Stimulated activated CD8-positive, alpha-beta memory T cell treated with anti-CD3 and anti-CD28 coated beads, Interleukin-7, amount 100 ng/mL, for 1 hour (primary cell): ENCODE measurements at places on chromosomes 1 and 21.

DNA sequence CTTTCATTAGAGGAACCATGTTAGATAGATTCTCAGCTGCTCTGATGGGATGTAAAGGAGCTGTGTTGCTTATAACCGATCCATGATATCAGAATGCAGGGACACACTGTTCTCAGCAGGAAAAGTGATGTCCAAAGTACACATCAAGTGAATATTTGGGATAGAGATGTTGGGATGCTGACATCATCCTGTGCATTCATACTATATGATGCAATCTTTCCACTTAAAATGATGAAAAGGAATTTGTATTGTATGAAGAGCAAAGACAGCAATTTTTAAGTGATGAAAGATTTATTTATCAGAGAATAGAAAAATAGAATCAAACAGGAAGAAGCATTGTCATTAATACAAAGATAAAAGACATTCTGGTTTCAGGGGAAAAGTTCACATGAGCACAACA is 110.1 kb downstream of the ERG start:
- no peak for DNase-seq

DNA sequence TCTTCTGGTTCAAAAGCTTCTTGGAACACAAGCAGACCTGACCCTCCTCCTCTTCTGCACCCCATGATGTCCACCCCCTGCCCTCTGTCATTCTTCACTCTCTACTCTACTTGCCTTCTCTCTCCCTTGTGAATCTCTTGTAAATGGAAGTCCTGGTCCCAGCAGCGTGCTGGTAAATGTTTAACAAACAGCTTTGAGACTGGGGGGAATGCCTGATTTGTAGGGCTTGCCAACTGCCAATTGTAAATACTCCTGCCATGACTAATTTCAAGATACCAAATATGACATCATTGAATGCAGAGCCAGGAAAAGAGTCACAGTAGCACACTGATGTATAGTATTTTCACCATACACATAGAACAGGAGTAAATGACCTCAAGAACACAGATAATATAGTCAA is 40.9 kb upstream of the LRRN2 start:
- DNase-seq, result no peak

- no peak for DNase-seq
These were observed 70.6 kb upstream of the PAXBP1 start for GRCh38 chr21:32842146-32842545.

GRCh38 chr1:109639063-109639840 is 16.6 kb upstream of the GSTM4 start:
- DNase-seq, result no peak

GRCh38 chr21:41573902-41574690 is 66.1 kb upstream of the TMPRSS2 start:
- no peak for DNase-seq

GRCh38 chr1:225250432-225250831 is 177.4 kb downstream of the LBR start:
- no peak for DNase-seq

GRCh38 chr21:33391656-33392055 is 11.6 kb upstream of the IFNGR2 start:
- no peak for DNase-seq

- DNase-seq, result no peak
These were observed 1.2 kb downstream of the MFN2 start for GRCh38 chr1:11981378-11982009.

GRCh38 chr1:78854556-78854955 is 152.0 kb downstream of the ADGRL4 start:
- no peak for DNase-seq

GRCh38 chr1:177873238-177873637 is 96.6 kb downstream of the SEC16B start:
- no peak for DNase-seq

DNA sequence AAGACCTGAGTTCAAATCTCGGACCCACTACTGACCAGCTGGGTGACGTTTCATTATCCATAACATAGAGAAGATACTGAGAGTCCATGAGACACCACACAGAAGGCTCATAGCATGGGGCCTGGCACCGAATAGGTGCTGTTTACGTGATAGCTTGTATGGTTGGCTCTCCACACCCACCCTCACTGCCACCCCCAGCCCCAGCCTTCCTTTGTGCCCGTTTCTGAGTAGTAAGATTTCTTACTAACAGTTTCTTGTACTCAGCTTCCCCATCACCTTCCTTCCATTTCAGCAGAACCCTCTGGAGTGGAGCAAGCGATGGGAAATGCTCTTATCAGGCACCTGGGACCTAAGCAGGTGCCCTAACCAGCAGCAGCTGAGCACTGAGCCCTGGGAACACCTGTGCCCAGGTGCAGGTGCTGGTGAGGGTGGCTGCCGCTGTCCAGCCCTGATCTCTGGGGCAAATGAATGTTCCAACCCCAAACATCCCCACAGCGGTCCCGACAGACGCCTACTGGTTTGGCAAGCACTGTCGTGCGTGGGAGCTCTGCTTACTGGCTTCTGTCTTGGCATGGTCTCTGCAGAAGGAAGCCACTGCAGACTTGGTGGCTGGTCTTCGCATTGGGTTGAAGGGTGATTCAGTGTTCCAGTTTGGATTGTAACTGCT is 225.4 kb downstream of the CAMTA1 start:
- no peak for DNase-seq

- no peak for DNase-seq
These were observed 149.8 kb downstream of the PTPRC start for GRCh38 chr1:198788561-198789064.

DNA sequence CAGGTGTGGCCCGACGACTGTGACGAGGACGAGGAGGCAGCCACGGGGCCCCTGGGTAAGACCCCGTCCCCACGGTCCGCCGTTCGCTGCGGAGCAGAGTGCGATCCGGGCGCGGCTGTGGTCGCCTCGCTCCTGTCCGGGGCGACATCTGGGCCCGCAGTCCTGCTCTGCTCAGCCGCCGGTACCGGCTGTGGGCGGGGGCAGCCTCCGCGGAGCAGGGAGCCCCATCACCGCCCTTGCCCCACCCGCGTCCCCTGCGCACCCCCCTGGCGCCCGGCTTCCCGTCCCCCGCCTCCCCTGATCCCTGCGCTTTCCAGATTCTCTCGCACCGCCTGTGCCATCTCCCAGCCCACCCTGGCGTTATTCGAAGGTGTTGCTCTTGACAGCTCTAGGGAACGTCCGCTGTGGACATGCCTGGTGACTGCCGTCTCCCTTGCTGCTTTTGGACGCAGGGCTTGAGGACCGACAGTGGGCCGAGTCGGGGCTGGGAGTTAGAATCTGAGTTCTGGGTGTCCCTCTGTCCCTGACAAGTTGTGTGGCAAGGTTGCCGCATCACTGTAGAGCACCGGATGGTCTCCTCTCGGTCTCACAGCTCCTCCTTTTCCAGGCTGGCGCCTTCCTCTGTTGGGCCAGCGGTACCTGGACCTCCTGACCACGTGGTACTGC is 596 bp downstream of the TOR3A start:
- DNase-seq, result no peak

DNA sequence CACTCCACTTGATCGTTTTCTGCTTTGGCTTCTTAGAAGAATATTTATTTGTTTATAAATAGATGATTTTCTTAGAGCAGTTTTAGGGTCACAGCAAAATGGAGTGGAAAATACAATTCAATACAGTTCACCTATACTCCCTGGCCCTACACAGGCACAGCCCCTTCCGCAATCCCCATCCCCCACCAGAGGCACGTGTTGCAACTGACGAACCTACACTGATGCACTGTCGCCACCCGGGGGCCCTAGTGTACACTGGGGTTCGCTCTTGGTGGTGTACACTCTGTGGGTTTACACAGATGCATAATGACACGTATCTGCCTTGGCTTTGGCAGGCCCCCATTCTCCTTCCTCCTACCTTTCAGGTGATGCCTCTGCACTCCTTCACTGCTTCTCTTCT is 8.0 kb downstream of the ECHDC2 start:
- no peak for DNase-seq

- no peak for DNase-seq
These were observed 100.7 kb upstream of the PDE4B start for GRCh38 chr1:65691972-65692371.

DNA sequence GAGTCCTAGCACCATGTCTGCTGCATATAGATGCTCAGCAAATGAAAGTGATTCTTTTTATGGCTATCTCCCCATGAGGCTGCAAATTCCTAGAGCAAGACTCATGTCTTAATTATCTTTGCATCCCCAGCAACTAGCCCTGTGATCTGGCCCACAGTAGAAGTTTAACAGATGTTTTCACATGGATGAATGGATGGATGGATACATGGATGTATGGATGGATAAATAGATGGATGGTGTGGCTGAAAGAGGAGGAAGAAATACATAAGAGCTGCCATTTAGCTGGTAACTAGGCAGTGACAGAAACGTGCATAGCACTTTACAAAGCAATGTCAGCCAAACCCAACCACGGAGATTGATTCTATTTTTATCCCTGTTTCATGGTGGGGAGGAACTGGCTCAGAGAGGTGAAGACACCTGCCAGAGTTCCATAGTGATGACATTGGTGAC is 32.7 kb upstream of the ZBTB40 start:
- no peak for DNase-seq

- no peak for DNase-seq
These were observed 25.0 kb downstream of the SDC3 start for GRCh38 chr1:30883389-30884172.

GRCh38 chr1:199151634-199152425 is 513.0 kb downstream of the PTPRC start:
- no peak for DNase-seq

DNA sequence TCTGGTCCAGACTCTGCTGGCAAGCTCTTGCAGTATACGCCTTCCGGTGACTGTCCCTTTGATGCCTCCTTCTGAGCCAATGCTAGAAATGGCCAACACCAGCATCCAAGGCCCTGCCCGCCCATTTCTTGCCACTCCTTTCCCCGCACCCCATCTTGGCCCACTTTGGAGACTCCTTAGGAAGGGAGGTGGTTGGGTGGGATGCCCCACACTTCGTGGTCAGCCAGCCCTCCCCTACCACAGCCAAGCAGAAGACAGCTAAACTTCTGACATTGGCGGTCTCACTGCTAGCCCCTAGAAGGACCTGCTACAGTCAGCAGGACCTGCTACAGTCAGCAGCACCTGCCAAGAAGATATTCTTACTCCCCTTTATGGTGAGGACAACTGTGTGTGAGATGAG is 73.5 kb upstream of the CLDN14 start:
- DNase-seq, result no peak

DNA sequence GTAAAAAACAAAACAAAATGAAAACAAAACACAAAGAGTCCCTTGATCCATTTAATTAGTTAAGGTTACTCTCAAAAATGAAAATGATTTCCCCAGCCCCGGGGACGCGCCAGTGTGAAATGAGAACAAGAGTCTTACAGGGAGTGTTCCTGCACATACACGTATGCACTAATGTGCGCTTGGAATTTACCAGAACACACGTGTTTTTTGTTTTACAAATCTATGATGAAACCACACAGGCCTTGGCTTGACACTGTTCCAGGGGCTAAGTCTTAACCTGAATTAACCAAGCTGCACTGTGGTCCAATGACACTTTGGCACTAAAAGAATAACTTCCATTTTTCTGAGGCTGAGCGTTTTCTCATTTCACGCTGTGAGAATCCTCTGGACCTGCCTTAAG is 63.7 kb downstream of the SLC45A1 start:
- DNase-seq, result no peak

GRCh38 chr1:76425201-76426145 is 350.9 kb downstream of the ST6GALNAC3 start:
- no peak for DNase-seq

DNA sequence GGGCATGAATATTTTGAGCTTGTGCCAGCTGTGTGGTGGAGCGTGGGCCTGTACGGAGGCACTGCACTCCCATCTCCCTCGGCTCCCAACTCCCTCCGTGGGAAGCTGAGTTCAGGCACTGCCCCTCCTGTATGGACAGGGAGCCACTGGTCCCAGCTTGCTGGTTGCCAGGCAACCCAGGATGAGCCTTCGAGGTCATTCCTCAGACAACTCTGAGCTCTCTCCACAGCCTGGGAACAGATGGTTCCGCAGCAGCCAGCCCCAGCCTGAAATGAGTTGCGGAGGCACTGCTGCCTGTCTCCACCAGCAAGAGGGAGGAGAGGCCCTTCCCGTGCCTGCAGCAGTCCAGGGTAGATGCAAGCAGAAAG is 58.4 kb upstream of the TENT5B start:
- DNase-seq, result no peak

DNA sequence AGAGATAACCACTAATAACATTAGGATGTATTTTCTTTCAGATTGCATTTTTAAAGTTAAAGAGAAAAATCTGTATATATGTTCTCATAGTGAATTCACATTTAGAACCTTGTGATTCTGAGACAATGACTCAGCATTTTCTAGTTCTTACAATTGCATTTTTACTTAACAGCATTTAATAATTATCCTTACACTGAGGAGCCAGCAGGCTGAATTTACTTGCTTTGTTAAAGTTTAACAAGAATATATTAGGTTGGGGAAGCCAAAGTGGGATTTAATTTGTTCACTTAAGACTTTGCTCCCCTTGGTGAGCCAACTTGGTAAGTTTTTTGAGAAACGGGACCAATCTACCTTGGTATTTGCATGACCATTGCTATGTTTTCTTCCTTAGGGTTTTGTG is 4.5 kb downstream of the PATJ start:
- no peak for DNase-seq
